Myometrial cell (primary cell): ENCODE measurements at places on chromosomes 4 and X. TPM values are rescaled to one million over a fixed set of nuclear protein-coding genes. Genes with fewer than 3 reads are reported as not detected.

Gene CXCL9
- not detected in 2 replicates for total RNA-seq

Gene TMSB15A
- 4.6 and 7.5 TPM in 2 replicates for total RNA-seq

Gene XAGE1A
- not detected in 2 replicates for total RNA-seq

Gene RAB41
- not detected in 2 replicates for total RNA-seq

Gene PCDH18
- 65.7 and 88.6 TPM in 2 replicates for total RNA-seq

Gene POLN
- under 0.01 and 0.18 TPM in 2 replicates for total RNA-seq

Gene PABPC1L2B
- total RNA-seq = not detected in 2 replicates

Gene MAGEE1
- 0.53 and 0.86 TPM in 2 replicates for total RNA-seq

Gene KLHL34
- total RNA-seq = not detected in 2 replicates

Gene IL21
- not detected in 2 replicates for total RNA-seq

Gene FREM3
- not detected in 2 replicates for total RNA-seq
